ENCODE measurements at places on chromosomes 7 and 10.

DNA sequence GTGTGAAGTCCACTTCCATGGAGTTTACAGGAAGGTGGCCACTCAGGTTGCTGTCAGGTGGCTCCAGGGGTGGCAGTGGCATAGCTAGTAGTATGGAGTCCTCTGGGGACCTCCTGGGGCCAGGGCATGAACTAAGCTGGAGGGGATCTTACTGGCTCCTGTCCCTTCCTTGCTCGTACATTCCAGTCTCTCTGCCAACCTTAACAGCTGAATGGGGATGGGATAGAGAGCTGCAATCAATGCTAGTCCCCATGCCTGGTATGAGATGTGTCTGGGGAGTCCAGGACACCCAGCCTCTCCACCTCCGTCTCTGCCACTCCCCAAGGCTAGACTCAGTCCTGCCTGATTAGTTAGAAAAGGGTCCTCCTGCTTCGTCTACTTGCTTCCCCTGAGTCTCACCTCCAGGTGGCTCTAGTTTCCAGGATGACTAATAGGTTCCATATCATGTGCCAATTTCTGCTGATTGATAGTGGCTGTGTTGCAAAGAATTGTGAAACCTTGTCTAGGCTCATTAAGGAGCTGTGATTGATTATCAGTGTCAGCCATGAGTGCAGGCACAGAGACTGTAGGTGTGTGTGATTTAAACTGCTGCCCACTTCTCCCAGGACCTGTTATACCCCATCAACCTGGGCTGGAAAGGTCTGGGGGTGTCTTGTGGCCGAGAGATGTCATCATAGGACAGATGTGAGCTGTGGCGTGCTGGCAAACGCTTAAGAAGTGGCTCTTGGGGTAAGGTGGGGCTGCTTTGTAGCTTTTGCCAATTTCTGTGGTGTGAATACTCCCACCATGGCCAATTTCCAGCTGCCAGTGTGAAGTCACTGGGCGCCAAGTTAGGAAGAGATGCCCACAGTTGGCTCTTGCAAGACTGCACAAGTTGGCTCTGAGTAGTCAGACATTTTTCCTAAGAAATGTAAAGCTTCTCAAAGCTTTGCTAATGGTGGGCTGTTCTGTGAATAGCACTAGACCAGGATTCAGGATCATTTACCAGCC is 59.8 kb downstream of the COL13A1 start:
- peak; percentile 82 for DNase-seq

DNA sequence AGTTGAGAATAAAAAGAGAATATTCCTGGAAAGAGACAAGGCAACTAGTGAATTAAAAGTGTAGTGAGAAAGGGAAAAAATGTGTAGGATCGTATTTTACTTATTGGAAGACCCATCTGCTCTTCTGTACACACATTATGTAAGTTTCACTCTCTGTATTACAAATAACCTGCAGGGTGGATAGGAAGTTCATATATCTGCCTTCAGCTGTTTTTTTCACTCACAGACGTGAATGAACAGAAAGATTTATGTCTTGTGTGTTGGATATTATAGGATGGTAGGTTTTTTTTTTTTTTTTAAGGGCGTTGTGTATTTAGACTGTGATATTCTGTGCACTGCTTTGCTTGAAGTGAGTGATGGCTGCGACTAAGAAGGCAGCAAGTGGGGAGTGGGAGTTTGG is 266.5 kb downstream of the AUTS2 start:
- no peak for DNase-seq

DNA sequence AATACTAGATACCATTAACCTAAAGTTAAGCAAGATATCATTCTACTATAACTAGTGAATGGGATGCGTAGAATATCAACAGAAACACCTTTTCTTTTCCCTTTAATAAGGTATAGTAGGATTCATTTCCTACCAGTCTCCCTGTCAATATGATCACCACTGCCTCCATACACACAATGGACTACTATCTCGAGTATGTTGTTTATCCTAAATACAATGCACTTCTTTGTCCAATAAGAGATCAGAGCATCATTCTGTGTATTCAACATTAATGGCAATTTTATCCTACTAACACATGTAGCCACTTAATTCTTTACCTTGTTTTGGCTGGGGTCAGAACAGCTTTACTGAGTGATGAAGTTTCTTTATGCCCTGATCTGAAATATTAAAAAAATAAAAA is 276.3 kb downstream of the TFEC start:
- no peak for DNase-seq

DNA sequence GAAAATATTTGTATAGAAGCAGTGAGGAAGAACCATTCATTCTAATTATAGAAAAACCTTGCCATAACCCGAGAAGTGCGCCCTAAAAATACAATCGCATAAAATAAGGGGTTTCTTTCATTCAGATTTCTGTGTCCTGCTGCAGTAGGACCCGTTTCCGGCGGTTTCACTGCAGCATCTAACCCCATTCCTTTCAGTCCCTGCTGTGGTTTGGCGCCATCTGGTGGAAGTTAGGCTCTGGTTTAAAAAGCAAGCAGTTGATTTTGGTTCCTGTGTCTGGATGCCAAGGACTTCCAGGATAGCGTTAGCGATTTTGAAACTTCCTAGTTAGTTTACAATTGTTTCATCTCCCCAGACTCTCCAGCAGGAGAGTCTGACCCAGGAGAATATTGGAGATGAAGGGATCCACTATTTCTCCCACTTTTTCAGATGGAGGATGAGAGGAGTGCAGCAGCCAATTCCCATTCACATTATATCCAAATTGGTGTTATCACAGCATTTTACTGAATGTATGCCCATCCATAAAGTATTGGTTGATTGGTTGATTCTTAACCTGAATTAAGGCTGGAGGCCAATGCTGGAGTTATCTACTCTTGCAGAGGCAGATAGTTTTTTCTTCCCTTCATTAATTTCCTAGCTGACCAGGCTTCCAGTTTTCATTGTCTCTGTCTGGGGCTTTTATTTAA is 128.8 kb upstream of the CACNA2D1 start:
- DNase-seq = peak; percentile 81

GRCh38 chr7:45660901-45661211 is 86.7 kb downstream of the ADCY1 start:
- DNase-seq = no peak

Data from AG10803 (cell line).